Small intestine (tissue), 16 donors: ENCODE measurements at places on chromosomes 4 and X. TPM values are rescaled to one million over a fixed set of nuclear protein-coding genes. Genes with fewer than 3 reads are reported as not detected.

GRCh38 chrX:115023139-115023538 is 5.7 kb upstream of the IL13RA2 start:
- no peak overlapping the region for H3K4me3 ChIP-seq
- no peaks in the 10 kb centered on the region for H3K4me1 ChIP-seq
- no peak overlapping the region for H3K27ac ChIP-seq
- DNase-seq = peak; percentile 66

- no peak for DNase-seq
- no peaks in the 10 kb centered on the region for H3K27me3 ChIP-seq
- H3K4me1 ChIP-seq = no peaks in the 10 kb centered on the region
- H3K27ac ChIP-seq = no peak overlapping the region
- H3K4me3 ChIP-seq = no peak overlapping the region
Observed at GRCh38 chr4:106618956-106619355, 250.4 kb upstream of the GIMD1 start.

DNA sequence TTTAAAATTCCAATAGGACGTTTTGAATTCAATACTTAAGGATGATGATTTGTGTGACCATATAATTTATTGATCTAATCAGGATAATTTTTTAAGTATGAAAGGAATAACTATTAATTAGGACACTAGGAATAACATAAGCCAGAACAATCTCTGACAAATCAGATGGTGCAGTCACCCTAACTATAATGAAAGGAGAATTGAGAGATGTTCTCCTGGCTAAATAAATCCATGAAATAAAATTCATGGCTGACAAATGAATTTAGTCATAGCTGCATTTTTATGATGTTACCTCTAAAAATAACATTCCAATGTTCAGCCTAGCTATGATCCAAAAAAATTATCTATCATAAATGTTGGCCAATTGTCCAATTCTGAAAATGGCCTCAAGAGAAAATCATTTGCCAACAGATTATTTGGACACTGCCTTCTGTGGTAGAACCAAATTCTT is 190.6 kb upstream of the NEIL3 start:
- DNase-seq = no peak
- H3K36me3 ChIP-seq = no peaks in the 10 kb centered on the region
- H3K27me3 ChIP-seq = no peaks in the 10 kb centered on the region

DNA sequence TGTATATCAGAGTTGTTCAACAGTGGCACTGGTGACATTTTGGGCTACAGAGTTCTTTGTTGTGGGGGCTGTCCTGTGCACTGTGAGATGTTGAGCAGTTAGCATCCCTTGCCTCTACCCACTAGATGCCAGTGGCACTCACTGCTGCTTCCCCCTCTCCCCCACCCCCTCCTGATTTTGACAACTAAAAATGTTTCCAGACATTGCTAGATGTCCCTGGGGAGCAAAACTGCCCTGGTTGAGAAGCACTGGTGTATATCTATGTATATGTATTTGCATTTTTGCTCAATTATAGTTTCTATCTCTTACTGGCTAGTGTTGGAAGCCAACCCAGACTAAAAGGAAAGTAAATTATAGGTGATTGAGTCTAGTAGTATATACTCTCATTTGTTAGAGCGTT is 2.4 kb downstream of the TMEM131L start:
- no peak for DNase-seq
- no peaks in the 10 kb centered on the region for H3K36me3 ChIP-seq
- no peak overlapping the region for H3K27ac ChIP-seq
- no peak overlapping the region for H3K4me3 ChIP-seq
- no peaks in the 10 kb centered on the region for H3K4me1 ChIP-seq

- H3K4me1 ChIP-seq = no peaks in the 10 kb centered on the region
- H3K36me3 ChIP-seq = no peaks in the 10 kb centered on the region
- no peak overlapping the region for H3K27ac ChIP-seq
- H3K4me3 ChIP-seq = no peak overlapping the region
- no peaks in the 10 kb centered on the region for H3K27me3 ChIP-seq
Observed at GRCh38 chr4:90769251-90769650, 642.1 kb downstream of the CCSER1 start.

- H3K36me3 ChIP-seq = peaks cover 2% of the 10 kb centered on the region
- no peak overlapping the region for H3K4me3 ChIP-seq
- H3K27me3 ChIP-seq = no peaks in the 10 kb centered on the region
- no peak overlapping the region for H3K27ac ChIP-seq
Observed at GRCh38 chr4:120801137-120801758, 121.3 kb downstream of the PRDM5 start.

The ANOS1 gene
- not detected for polyA plus RNA-seq

The USP26 gene
- polyA plus RNA-seq = not detected

The P2RY8 gene
- polyA plus RNA-seq = 0.81 TPM
